Stimulated activated CD8-positive, alpha-beta memory T cell treated with anti-CD3 and anti-CD28 coated beads, Interleukin-7, amount 100 ng/mL, for 48 hours (primary cell): ENCODE measurements at places on chromosomes 12 and 14.
A peak's percentile ranks its signal among the peaks of the same experiment; 100 is the strongest.

DNA sequence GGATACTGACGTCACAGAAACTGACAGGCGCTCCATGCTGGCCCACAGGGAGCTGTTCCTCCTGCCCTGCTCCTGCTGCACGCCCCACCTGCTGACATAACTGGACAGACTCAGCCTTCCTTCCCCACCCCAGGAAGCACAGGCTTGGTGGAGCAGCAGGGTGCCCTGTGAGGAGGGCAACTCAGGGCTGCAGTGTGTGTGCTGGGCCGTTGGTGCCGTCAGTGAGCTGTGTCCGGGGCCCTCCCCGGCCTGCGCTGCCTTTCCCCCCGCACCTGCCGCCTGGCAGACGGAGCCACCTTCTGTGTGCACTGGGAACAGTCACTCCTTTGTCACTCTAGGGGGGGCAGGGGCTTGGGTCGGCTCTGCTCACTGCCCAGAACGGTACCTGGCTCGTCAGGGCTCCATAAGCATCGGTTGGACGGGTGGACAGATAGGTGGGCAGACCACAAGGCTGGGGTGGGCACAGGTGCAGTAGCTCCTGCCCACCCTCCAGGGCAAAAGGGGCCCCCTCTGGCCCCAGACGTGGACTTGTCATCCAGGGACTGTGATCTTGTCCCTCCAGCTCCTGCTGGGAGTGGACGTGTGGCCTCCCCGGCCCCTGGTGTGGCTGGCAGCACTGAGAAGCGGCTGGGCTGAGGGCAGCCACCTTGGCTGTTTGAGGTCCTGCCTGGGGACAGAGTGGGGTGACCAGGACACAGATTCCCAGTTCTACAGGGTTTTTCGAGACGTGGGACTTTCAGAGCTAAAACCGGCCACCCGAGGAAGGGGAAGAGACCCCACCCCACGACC, 32.8 kb downstream of the FBRSL1 start:
- no peak for DNase-seq

- DNase-seq: no peak
These were observed 14.0 kb downstream of the CEP83 start for GRCh38 chr12:94445662-94446061.

DNA sequence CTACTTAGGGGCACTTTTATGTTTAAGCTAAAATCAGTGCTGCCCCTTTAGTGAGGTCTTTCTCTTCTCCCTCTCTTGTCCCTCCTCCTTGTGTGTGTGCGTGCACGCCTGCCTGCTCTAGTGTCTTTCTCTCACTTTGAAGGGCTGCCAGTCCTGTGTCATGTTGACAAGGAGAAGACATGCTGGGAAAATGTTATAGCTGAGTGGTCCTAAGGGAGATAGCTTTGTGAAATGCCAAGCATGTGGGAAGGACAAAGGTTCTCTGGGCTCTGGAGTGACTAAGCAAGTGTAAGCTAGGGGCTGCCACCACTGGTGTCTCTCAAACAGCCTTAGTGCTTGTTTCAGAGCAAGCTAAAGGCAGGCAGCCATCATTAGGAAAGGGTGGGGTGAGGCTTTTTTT, 108.4 kb downstream of the EMP1 start:
- no peak for DNase-seq

GRCh38 chr12:96237465-96238077, 43.4 kb downstream of the ELK3 start:
- peak; percentile 56 for DNase-seq

GRCh38 chr12:98387444-98387843, 127.9 kb upstream of the TMPO start:
- no peak for DNase-seq

DNA sequence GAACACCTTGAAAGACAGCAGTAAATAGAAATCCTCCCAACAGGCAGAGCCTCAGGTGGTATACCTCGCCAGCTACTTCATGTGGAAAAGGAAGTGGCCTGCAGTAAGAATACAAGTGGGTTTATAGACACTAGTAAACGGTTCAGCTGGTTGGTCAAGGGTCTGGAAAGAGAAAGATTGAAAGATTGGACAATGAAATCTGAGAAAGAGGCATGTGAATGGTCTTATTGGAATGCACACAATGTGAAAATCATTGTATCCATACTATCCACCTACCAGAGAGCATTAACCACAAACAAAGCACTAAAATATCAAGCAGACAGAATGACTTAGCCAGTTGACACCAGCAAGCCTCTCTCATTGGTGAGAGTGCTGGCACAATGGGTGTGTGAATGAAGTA, 98.2 kb downstream of the SSPN start:
- no peak for DNase-seq

DNA sequence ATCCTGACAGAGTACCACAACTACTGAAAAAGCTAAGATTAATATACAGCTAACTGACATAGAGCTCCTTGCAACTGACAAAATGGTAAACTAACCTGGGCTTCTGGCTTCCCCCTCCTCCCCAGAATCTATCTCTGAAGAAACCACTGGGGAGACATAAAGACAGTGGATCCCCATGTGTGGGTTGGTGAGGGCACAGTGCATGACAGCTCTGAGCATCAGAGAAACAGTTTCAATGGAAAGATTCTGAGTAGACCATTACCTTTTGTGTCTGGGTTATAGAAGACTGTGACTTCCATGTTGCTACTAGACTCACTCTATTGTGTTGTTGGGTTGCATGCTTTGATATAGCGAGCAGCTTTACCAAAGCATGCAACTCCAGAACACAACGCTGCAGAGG, 247.4 kb downstream of the EFCAB11 start:
- DNase-seq: no peak

- DNase-seq: no peak
These were observed 51.2 kb downstream of the ACSS3 start for GRCh38 chr12:81128930-81129554.
